Activated naive CD4-positive, alpha-beta T cell treated with Interleukin-2 at 50 U/mL for 16 hours (primary cell): ENCODE measurements at places on chromosomes 16 and 17.

DNA sequence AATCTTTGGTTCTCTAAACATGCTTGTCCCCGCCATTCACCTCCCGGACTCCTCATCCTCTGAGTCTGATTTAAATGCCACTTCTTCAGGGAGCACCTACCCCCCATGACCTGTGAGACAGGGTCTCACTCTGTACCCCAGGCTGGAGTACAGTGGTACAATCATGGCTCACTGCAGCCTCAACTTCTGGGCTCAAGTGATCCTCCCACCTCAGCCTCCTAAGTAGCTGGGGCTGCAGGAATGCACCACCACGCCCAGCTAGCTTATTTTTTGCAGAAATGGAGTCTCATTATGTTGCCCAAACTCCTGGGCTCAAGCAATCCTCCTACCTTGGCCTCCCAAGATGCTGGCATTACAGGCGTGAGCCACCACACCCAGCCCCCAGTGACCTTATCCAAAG, 12.8 kb upstream of the CPSF4L start:
- DNase-seq: no peak

DNA sequence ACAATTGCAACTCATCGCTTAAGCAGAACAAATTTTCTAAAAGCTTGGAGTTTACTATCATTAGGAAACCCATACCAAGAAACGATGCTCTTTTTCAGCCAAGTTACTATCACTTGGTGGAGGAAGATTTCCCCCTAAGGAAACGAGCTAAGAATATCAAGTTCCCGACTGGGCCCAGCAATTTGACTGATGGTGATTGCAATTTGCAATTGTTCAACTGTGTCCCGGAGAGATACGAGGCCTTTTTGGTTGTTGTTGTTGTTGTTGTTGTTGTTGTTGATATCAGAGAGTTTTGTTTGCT, 6.2 kb downstream of the HS3ST3A1 start:
- no peak for DNase-seq

DNA sequence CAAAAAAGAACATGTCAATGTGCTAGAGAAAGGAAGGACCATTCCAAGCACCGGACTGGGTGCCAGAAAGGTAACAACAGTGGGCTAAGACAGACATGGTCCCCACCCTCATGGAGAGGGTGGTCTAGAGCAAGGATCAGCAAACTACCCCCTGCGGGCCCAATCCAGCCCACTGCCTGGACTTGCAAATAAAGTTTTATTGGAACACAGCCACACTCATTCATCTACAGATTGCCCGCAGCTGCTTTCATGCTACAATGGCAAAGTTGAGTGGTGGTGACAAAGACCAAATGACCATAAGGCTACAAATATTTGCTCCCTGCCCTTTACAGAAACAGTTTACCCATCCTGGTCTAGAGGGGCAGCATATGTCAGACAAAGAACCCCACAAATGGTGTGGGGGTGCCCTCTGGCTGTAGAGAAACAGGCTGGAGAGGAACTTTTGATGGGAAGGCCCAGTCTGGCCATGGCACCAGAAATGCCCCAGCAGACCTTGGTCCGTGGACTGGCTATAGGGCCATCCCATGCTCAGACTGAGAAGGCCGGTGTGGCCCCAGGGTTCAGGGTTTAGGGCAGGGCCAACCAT, 15.2 kb downstream of the CDH5 start:
- DNase-seq: no peak

GRCh38 chr17:17494499-17494869, 1.7 kb downstream of the RASD1 start:
- no peak for DNase-seq

DNA sequence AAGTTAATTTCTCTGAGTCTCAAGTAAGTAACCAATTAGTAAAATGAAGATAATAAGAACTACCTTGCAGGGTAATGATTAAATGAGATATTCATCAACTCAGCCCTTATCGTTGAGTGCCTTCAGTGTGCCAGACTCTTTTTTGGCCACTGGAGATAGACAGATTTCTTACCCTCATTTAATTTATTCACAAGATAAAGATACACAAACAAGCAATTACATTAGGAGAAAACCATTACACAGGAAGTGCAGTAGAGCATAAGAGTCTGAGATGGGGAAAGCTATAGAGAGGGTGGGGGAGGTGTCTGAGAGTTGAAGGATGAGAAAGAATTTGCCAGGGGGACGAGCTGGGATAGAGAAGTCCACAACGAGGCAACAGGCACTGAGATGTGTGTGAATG, 72.5 kb upstream of the BCAR1 start:
- no peak for DNase-seq

- peak; percentile 50 for DNase-seq
These were observed 82.0 kb upstream of the PLCG2 start for GRCh38 chr16:81696961-81697615.

DNA sequence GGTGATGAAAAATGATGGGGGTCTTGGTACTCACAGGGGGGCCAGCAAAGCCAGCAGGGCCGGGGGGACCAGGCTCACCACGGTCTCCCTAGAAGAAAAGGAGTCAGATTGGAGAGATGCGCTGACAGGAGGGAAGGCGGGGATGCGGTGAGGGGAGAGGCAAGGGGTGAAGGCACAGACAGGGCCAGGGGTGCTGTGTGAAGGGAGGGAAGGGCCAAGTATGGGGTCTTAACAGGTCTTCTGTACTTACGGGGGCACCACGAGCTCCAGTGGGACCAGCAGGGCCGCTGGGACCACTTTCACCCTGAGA, 11.2 kb downstream of the COL1A1 start:
- no peak for DNase-seq

GRCh38 chr16:85098565-85098964, 13.7 kb downstream of the CIBAR2 start:
- no peak for DNase-seq

DNA sequence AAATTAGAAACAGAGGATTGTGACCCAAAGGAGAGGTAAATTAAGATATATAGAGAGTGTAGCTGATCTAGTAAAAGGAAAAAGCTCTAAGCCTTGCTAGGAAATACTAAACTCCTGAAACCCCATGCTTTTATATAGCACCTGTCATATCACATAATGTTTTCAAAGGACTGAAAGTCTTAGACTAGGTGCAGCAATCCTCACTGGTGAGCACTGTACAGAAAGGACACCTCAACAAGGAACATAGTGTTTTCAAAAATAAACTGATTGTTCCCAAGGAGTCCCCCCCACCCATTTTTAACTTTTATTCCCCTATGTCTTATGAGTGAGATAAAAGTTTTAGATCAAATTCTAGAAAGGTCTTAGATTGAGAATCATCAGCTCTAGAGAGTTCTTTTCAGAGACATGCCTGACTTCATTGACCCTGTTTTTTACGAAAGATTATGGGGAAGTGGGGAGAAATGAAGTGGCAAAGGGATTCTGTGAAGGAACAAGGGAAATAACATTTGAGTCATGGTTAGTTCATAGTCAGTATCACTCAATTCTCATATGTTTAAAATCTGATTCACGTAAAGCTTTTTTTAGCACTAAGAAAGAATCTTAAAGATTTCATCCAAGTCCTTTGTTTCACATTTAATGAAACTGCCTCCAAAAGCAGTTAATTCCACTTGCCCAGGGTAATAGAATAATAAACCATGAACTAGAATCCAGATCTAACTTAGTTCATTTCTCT, 166.4 kb downstream of the CYB561 start:
- no peak for DNase-seq

DNA sequence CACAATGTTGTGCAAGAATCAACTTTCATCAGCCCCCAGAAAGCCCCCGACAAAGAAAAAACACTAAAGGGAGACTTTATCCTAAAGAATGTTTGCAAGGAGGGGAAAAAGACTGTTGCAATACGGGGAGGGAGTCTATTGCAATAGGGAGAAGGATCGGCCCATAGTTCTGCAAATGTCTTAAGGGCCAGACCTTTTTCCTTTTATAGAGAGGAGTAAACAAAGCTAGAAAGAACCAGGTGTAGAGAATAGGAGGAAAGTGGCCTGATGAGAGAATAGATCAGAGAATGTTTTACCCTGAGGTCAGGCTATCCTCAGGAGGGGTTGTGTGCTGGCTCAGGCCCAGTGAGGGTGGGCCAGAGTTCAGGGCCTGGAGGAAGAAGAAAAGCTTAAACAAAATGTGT, 8.7 kb upstream of the CAVIN1 start:
- no peak for DNase-seq

DNA sequence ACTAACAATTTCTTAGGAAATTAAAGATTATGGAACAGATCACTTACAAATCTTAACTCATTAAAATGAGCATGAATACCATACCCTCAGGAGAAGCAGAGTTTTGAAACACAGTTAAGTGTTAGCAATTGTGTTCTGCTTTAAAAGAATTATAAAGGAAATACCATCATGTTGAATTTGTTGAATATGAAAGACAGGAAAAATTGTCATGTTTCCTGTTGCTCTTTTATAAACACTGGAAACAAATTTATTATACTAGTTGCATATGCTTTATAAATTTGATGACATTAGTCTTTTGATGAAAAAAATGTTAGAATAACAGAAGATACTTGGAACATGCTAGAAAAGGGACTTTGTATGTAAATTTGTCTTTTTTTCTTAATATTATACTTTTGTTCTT, 59.7 kb downstream of the VMP1 start:
- DNase-seq: no peak
